Activated T-cell treated with anti-CD3 and anti-CD28 coated beads for 48 hours (primary cell): ENCODE measurements at places on chromosomes 1 and 21.

- no peak for DNase-seq
These were observed 122.9 kb downstream of the DMRTA2 start for GRCh38 chr1:50300297-50300696.

DNA sequence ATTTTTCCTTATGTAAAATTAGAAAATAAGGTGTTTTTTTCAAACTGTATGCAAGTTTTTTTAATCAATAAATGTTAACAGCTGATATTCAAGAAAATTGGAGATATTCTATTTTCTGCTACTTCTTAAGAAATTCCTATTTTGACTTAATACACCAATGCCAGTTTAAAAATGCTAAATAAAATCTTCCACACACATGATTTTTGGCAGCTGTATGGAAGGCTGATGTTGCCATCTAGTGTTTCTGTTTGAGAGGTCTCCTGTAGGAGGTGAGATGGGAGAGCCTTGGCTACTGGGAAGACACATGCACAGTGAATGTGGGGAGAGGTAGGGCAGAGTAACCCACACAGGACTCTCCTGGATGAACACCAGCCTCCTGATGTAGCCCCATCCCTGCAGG lies 29.2 kb upstream of the OR2B11 start:
- no peak for DNase-seq

- no peak for DNase-seq
These were observed 26.6 kb downstream of the FAM89A start for GRCh38 chr1:231013391-231014015.

GRCh38 chr1:70497152-70497551 lies 86.1 kb downstream of the CTH start:
- DNase-seq = no peak

- no peak for DNase-seq
These were observed 14.5 kb upstream of the PRDM16 start for GRCh38 chr1:3054474-3054873.

- DNase-seq = no peak
These were observed 23.0 kb downstream of the ZBED6 start for GRCh38 chr1:203818399-203818798.

DNA sequence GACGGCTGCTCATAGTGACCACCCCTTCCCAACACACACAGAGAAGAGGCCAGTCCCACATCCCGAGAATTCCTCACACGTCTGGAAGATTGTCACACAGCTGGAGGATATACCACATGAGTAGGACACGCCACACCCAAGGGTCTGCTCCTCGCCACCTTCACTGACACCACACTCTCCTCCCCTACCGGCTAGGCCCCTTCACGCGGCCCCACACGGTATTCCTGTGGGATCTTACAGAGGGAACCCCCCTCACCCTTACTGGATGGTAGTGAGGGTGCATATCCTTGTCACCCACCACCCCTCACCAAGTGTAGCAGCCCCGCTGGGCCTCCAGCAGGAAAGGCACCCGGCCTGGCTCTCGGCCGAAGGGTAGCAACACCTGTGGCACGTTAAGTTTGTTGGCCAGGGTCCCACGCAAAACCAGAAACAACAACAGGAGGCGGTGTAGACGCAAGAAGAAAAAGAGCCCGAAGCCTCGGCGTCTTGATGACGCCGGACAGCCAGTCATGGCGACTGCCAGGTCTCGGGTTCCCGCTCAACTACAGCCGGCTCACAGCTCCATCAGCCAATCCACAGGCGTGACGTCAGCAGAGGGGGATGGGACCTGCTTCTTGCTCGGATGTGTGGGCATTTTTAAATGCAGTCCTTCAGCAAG lies at the start of gene NUP210L:
Gene NUP210L, minus strand, starts transcription at position 540 of the 658 bp plus-strand sequence.
- no peak for DNase-seq

DNA sequence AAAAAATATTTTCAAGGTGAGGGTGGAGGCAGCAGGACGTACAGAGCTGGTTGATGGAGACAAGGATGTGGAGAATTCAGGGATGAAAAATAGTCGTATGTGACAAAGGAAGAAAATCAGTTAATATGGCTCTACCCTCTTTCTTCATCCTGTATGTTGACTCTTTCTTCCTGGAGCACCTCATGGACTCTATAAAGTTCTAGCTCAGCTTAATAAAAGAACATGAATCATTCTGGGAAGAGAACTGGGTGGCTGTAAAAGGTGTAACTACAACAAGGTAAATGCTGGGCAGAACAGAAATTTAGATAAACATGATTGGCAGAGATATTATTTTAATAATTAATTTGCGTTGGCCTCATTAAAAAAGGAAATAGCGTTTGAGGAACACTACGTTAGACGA lies 241.8 kb upstream of the MAP1LC3C start:
- DNase-seq = no peak

DNA sequence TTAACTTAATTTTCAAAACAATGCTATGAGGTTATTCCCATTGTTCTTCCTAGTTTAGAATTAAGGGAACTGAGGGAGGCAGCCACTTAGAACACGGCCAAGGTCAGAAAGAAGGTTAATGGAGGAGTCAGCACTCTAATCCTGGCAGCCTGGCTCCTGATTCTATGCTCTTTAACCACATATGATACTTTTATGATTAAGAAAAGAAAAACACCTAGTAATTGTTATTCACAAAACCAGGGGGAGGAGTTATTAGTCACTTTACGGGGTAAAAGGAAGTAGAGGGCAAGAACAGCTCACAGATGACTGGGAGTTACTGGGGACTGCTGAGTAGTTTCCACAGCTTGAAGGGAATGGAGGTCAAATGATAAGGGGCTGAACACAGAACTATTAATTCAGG lies 38.6 kb downstream of the GADD45A start:
- no peak for DNase-seq

GRCh38 chr1:212958175-212958574 lies 7.8 kb downstream of the VASH2 start:
- DNase-seq = no peak

- no peak for DNase-seq
These were observed 129.7 kb upstream of the RUNX1 start for GRCh38 chr21:35178827-35179226.

- no peak for DNase-seq
These were observed 159.8 kb upstream of the USP24 start for GRCh38 chr1:55374801-55375616.

- DNase-seq = no peak
These were observed 38.2 kb downstream of the MRPL39 start for GRCh38 chr21:25569084-25569483.

GRCh38 chr1:73452522-73452921 lies 745.5 kb downstream of the LRRIQ3 start:
- no peak for DNase-seq

GRCh38 chr1:109131800-109132199 lies 17.9 kb downstream of the ELAPOR1 start:
- no peak for DNase-seq

DNA sequence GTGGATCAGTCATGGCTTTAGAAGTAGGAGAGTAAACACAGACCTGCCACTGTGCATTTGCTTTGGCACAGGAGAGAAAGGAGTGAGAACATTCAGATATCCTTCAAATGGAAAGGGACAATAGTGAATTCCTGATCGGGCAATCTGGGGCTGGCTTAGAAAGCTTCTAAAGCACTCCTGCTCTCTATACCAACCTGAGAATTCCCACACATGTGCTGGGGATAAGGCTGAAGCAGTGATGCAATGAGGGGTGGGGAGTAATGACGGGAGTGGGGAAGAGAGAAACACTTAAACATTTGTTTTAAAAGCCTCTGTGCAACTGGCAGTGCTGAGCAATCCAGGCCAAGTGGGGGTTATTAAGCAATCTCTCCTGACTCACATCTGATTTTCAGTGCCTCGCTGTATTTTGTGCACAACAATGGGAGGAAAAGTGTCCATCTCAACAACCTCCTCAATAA lies 108.8 kb downstream of the KIAA0319L start:
- no peak for DNase-seq

DNA sequence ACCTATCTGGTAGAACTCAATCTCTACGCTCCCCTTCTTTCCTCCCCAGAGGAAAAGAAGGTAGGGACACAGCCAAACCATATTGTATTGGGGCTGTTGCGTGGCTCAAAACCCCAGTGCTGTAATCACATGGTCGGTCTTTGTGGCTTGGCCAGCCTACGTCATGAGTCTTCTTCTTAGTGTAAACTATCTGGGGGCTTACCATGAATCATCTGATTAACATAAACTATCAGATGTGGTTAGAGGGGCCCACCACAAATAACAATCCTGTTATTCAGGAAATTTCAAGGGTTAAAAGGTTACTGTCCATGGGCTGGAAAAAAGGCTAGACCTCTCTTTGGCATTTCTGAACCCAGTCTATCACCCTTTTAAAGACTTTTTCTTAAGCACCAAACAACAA lies 49.5 kb upstream of the GPR52 start:
- no peak for DNase-seq

DNA sequence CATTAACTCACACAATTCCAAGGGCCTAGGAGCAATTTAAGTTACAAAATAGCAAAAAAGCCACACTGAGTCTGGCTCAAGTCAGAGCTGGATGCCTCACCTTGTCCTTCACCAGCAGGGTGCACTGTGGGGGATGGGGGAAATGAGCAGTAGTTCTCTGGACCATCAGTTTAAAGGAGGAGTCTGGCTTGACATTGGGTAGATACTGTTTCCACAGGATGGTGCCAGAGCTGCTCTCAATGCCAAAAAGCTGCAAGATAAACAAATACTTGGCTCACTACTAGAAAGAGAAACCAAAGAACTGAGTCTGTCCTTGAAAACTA lies 18.8 kb downstream of the EMC1 start:
- DNase-seq = no peak

- no peak for DNase-seq
These were observed 31.0 kb downstream of the TRIT1 start for GRCh38 chr1:39852214-39852791.

GRCh38 chr1:201676197-201676596 lies 137.3 kb downstream of the NAV1 start:
- DNase-seq = no peak

- DNase-seq = no peak
These were observed 176.3 kb upstream of the SGIP1 start for GRCh38 chr1:66357478-66358197.

- DNase-seq = no peak
These were observed 112.5 kb downstream of the ADSS2 start for GRCh38 chr1:244339073-244339692.

DNA sequence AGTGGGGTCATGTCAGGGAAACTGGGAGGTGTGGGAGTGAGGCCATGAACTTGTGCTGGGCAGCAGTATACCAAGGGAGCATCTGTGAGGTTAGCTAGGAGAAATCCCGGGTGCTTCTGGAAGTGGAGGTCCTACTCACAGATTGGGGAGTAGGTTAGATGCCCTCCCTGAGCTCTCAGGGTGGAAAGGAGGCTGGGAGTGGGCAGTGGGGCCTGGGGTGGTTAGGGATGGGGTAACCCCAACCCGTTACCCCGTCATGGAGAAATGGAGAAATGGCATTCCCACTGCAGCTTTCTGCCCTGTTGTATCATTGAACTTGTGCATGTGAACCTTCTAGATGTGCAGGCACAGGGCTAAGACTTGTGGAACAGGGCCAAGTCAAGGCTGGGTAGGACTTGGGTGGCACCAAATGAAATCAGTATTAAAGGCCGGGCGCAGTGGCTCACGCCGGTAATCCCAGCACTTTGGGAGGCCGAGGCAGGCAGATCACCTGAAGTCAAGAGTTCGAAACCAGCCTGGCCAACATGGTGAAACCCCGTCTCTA lies 27.2 kb downstream of the EXOC8 start:
- DNase-seq = no peak

DNA sequence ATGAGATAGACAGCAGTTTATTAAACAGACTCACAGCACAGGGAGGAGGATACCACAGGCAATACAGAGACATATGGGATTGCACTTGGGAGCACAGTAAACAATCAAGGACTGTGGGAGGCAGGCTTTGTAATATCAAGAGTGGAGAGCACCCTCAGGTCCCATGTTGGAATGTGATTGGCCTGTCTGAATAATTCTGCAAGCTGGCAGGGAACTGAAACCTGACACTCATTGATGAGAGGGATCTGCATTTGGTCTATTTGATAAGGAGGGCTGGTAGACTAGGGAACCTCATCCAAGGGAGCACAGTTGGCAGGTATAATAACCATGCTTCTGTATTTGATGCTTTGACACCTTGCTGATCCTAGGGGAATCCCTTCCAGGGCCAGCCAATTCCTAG lies 69.9 kb upstream of the PRMT6 start:
- no peak for DNase-seq

DNA sequence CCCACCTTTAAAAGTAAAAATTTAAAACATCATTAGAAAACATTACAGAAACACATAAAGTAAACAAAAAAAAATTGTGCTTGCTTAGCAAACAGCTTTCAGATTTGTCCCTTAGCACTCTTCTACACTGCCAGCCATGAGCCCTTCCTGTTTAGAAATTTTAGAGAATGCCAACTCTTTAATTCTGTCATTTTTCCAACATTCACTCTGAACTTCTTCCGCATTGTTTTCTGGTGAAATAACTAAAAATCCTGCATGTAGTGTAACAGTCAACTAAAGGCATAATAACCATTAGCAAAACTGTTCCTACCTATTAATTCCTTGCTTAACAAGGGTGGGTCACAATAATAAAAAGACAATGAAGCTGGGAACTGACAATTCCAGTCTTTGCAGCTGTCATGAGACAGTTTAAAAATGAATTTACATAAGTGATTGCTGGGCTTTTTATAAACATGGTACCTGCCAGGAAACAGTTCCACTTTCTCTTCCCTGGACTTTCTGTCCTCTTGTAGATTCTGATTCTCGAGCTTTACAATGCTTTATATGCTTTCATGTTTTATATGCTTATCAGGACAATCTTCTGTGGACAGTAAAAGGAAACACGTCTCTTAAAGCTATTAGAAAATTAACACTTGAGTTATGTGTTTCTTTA lies 19.0 kb downstream of the GNG12 start:
- DNase-seq = no peak
